ENCODE measurements at places on chromosomes 16 and 17.

DNA sequence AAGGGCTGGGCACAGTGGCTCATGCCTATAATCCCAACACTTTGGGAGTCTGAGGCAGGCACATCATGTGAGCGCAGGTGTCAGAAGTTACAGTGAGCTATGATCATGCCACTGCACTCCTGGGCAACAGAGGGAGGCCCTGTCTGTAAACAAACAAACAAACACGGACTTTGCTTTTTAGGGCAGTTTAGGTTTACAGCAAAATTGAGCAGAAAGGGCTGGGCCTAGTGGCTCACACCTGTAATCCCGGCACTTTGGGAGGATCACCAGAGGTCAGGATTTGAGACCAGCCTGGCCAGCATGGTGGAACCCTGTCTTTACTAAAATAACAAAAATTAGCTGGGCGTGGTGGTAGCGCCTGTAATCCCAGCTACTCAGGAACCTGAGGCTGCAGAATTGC is 3.3 kb upstream of the CARHSP1 start:
- DNase-seq, result no peak

GRCh38 chr17:17512866-17513265 is 16.7 kb upstream of the RASD1 start:
- DNase-seq, result no peak

GRCh38 chr17:11742886-11743285 is 144.6 kb downstream of the DNAH9 start:
- DNase-seq, result peak; percentile 64

GRCh38 chr16:82783933-82784572 is 157.3 kb downstream of the CDH13 start:
- no peak for DNase-seq

GRCh38 chr17:56142325-56142724 is 10.9 kb upstream of the ANKFN1 start:
- DNase-seq, result no peak

DNA sequence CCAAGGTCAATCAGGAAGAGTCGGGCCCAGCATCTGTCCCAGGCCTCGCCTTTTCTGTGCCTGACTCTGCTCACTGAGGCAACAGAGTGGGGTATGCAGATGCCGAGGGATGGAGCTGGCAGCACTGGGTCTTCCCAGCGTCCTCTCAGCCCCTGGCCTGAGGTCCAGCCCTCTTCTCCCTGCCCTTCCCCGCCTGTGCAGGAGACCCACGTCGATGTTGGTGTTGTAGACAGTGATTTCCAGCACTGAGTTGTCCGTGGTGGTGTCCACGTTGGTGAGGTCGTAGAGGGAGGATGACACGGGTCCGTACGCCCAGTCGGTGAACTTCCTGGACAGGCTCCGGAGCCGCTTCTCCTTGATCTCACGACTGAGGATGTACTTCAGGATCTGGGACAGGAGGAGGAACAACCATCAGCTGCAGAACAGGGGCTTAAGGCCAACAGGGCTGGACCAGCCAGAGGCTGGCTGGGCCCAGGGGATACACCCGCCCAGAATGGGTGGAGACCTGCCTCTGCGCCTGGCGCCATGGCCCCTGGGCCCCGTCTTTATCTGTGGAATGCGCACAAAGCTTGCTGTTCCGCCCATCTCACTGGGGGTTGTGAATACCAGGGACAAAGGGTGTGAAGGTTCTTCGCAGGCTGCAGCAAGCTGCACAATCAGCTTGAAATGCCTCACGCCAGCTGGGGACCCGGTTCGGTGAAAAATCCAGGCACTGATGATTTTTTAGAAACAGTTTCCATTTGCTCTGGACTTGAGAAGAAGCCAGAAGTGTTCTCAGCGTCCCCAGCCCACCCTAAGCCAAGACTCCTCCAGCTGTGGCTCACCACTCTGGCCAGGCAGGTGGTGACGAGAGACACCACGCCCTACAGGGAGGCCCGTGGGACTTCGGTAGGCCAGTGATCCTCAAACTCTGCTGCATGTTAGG is 27.5 kb downstream of the TRPV3 start:
- DNase-seq, result peak; percentile 83

DNA sequence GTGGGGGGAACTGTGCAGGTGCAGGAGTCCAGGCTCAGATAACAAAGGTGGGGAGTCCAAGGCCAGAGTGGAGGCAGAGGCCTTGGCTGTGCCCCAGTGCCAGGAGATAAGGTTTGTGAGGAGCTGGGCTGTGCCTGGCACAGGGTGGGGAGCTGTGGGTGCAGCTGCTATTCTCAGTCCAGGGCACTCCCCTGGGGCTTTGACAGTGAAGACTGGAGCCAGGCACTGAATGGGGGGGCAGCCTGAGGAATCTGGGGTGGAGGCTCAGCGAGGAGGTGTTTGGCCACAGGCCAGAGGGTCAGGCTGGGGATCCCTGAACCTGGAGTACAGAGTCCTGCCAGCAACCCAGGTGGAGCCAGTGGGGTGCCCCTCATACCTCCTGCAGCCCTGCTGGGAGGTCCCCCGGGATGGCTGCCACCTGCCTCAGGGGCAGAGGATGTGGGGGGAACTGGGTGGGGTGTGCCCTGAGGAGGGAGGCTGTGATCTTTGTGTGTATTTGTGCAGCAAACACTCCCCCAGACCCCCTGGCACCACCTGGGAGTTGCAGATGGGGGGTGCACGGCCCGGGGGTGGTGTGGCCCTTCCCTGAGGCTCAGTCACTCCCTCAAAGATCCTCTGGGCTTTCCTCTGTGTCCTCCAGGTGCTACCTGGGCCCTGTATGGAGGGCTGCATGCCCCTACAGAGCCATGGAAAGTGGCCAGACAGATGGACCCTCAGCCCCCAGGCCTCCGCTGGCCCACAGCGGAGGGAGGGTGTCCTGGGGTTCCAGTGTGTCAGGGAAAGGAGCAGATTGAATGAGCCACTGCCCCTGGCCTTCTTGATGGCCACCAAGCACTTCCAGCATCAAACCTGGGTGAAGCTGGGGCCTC is 44.5 kb upstream of the SMPD3 start:
- DNase-seq, result no peak

DNA sequence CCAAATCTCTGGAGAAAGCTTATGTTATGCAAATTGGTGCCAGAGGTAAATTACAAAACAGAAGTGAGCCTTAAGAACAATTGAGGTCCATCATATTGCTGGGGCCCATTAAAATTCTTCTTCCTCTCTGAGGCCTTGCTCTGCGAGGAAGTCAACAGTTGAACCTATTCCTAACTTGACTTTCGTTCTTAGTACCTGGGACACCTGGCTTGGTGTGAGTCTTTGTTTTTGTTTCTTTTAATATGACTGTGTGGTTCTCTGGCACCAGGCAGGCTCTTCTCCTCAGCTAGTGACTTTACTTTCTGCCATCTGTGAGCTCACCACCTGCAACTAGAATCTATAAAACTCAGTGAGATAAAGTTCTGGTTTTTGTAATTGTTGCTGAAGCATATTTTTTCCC is 120.4 kb downstream of the CBLN1 start:
- DNase-seq, result no peak

DNA sequence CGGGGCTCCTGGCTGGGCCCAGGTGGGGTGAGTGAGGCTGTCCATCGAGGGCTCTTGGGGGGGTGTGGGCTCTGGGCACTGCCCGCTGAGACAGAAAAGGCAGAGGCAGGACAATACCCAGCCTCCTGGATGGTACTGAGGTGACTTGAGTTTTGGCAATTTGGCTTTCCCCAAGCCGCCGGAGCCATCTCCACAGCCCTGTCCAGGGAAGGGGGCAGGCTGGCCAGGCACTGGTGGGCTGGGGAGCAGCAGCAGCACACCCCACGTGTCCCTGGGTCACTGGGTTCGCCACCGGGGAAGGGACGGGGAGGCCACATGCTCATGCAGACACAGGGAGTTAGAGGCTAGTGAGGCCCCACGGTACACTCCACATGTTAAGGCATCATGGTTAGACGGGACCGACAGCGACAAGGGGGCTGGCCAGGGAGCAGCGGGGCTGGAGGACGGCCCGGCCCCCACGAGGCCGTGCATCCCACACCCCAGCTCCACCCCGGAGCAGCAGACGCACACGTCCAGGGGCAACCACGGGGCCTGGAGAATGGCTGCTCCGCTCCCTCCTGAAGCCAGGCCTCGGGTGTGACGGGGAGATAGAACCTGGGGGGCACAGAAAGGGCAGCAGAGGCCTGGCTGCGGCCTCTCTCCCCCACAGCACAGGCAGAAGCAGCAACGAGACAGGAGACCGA is 3.0 kb downstream of the ARHGDIA start:
- no peak for DNase-seq

- no peak for DNase-seq
These were observed 38.3 kb upstream of the PRSS54 start for GRCh38 chr16:58332997-58333700.

- DNase-seq, result no peak
These were observed 341 bp downstream of the SLC7A6OS start for GRCh38 chr16:68310437-68310773.

DNA sequence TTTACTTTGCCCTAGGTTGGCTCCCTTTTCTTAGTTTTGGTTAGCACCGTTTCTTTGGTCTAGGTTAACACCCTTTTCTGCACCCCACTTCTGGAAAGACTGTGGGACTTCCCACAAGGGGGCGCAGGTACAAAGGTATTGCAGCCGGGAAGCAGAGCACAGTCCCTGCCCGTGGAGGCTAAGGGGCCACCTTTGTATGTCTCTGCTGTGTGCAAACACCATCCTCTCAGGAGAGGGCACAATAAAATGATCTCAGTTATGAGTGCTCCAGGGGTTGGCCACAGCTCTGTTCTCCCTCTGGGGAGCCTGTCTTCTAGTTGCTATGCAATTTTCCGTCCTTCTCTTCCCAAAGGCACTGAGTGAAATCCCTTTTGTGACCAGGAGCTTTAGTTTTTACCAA is 28.4 kb upstream of the TMC5 start:
- DNase-seq, result peak; percentile 20

DNA sequence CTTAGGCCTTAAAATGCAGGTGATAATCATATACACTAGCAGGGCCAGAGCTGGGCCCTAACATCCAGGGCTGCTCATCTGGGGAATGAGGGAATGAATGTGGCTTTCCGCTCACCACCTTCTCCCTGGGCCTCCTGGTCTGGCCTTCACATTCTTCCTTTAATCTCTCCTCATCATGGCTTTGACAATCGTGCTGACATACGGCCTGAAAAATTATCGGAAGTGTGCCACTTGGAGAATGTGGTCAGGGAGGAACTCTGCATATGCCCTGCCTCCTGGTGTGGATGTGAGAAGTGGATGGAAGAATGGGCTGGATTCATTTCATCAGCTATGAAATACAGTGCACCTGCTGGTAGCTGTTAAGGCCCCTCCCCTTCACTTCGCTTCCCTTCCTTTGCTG is 2.4 kb downstream of the WSCD1 start:
- no peak for DNase-seq

- peak; percentile 21 for DNase-seq
These were observed 1276.1 kb upstream of the CDH8 start for GRCh38 chr16:63312346-63312745.

- peak; percentile 79 for DNase-seq
These were observed 26.9 kb upstream of the RPL38 start for GRCh38 chr17:74176546-74177001.

DNA sequence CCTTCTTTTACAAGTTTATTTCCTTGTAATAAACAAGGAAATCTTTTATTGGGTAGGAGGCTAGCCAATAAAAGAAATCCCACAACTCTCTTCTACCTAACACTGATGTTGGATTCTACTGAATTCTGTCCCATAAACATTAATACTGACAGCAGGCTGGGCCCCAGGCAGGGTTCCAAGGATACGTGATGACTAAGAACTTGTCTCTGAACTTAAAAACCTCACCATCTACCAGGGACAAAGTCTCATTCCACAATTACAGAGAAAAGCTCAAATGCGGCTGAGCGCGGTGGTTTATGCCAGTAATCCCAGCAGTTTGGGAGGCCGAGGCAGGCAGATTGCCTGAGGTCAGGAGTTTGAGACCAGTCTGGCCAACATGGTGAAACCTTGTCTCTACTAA is 64.9 kb downstream of the ARHGAP17 start:
- DNase-seq, result no peak

GRCh38 chr17:63819585-63820537 is 7.4 kb upstream of the PSMC5 start:
- no peak for DNase-seq

DNA sequence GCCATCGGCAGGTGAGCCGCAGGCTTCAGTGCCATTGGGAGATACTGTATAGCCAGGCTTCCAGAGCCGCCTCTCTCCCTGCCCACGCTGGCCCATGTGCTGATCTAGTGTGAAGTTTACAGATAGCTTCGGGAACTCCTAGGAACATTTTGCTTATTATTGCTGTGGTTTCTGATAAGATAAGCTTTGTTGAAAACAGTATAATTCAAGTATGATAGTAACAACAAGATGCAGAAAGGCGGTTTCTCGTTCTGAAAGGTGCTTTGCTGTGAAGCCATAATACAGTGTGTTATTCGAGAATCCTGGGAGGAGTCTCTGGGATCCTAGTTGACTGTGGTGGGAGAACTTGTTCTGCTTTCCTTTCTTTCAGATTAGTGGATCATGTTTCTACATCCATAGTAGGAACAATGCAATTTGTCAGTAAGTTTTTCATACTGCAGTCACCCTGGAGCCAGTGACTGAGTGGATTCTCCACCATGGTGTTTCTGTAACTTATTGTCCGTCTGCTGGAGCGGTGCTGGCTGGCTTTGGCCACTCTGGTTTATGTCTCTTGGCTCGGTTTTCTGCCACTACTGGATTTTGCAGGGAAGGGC is 31.5 kb downstream of the RAB11FIP3 start:
- DNase-seq, result no peak

GRCh38 chr16:9033125-9033830 is 58.2 kb upstream of the HAPSTR1 start:
- peak; percentile 54 for DNase-seq

- peak; percentile 68 for DNase-seq
These were observed at the start of gene NT5C3B for GRCh38 chr17:41835800-41836549. TSS of gene NT5C3B (minus strand) at chr17:41836232. CDS start at chr17:41836193, 39 bp downstream.

DNA sequence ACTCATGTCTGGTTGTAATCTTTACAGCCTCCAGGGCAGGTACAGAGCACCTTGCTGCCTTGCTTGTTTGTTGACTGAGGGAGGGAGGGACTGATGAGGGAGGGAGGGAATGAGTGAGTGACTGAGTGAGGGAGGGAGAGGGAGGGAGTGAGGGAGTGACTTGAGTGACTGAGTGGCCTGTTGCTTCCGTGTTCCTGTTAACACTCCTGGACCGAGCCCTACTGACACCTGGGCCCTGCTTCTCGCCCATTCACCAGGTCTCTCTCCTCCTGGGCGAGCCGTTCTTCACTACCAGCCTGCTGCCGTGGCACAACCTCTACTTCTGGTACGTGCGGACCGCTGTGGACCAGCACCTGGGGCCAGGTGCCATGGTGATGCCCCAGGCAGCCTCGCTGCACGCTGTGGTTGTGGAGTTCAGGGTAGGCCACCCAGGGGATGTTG is 41.2 kb downstream of the PRMT7 start:
- no peak for DNase-seq

DNA sequence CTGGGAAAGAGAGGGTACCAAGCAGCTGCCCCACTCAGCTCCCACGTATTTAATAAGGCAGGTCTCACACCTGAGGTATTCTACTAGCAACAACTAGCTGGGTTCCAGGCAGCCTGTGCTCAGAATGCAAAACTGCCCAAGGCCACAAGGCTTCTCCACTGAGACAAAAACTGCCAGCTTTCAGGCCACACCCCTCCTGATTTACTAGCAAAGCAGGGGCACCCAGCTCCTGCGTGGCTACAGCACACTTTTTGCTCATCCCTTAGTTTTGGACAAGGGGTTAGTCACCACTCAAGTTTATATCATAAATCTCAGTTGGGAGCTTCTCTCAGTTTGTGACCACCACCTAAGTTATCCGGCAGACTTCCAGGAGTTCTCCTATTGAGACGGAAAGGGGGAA is 494.6 kb downstream of the CDH11 start:
- no peak for DNase-seq

All from Ammon's horn (tissue), 1 donor.